ENCODE measurements at places on chromosomes 7 and 10. TPM values are rescaled to one million over a fixed set of nuclear protein-coding genes. Genes with fewer than 3 reads are reported as not detected.

Gene HYAL4
- 0.07 TPM for total RNA-seq

Gene SPDYE5
- total RNA-seq = not detected

Gene ZNF425
- total RNA-seq = 2.7 TPM

Gene SFRP4
- 1.1 TPM for total RNA-seq

Gene RADIL
- 0.64 TPM for total RNA-seq

Gene COL1A2
- 1,836 TPM for total RNA-seq

Gene PON1
- 37.4 TPM for total RNA-seq

Gene DGKB
- total RNA-seq = 1.7 TPM

Gene DKK1
- 40.3 TPM for total RNA-seq

Gene SLC18A3
- 1.4 TPM for total RNA-seq

Gene TES
- 122 TPM for total RNA-seq

Gene SKIDA1
- 2.3 TPM for total RNA-seq

Gene MMP21
- not detected for total RNA-seq

Gene FRG2B
- not detected for total RNA-seq

Gene CUBN
- 9.4 TPM for total RNA-seq

Gene CHRM2
- total RNA-seq = 7.5 TPM

Gene ADAMTS14
- 0.87 TPM for total RNA-seq

GRCh38 chr7:116339564-116339963, 129.2 kb downstream of the TES start:
- peak; percentile 40 for DNase-seq

GRCh38 chr7:134744569-134744968, 34.9 kb upstream of the CALD1 start:
- DNase-seq = no peak

DNA sequence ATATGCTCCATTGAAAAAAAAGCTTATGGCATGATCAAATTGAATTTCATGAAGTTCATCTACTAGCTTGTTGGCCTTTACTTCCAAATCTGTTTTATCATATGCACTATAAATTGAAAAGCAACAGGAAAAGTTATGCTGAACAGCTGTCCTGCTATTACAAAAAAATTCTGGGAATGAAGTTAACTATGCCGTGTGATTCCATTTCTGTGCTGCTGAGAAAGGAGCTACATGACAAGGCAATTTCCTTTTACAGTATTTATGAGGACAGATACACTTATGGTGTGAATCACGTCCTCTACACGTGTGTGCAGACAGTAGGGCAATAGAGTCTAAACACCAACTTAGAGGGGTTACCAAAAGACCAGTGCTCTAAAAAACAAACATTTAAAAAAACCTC, 426.5 kb upstream of the AKR1E2 start:
- DNase-seq = no peak

- peak; percentile 23 for DNase-seq
Observed at GRCh38 chr10:137031-137430, 1.8 kb downstream of the ZMYND11 start.

DNA sequence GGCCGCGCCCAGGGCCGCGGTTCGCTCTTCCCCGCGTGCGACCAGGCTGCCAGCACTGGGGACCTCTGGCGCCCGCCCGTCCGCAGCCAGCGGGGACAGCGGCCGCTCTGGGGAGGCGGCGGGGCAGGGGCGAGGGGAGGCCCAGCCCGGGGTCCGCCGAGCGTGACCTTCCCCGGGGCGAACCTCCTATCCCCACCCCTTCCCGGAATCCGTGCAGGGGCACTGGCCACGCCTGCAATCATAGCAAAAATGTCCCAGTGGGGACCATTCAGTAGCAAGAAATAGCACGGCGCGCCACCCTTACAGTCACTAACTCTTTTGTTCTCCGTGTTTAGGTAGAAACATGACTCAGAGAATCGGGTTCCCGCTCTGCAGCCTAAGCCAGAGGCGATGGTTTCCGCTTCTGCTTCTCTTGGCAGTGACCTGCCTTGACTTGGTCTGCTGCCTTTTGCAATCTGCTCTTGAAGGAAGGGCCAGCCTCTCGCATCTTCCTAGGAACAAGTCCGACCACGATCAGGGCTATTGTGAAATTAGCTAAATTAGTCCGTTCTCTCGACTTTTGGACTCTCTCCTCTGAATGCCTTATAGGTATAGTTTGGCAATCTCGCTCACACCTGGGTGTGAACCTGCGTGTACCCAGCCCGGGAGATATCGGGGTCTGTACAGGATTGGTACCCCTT, 79.3 kb upstream of the ACBD5 start:
- peak; percentile 59 for DNase-seq

DNA sequence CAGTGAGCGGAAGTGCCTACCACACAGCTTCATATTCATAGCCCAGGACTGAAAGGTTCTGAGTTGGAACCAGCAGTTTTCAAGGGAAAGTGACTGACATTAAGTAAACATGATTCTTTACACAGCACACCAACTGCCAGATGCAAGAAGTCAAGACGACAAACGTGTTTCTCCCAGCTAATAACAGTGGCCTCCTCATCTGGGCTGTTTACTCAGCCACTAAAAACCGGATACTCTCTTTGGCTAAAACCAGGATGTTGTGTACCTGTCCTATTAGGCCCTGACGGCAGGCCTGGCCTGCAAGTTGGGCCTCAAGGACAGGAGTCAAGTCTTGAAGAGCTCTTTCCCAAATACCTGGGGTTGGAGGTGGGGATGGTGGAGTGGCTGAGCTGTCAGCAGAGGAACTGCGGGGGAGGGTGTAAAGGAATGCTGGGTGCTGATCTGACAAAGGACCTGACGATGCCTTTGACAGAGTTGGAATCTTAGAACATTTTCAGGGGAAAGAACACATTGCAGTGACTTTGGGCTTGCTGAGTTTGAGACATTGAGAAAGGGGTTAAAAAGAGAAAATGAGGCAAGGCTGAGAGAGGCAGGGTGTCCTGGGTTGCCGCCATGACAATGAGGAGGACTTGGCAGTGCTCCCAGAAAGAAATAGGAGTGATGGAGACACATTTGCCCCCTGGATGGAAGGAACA, 57.7 kb downstream of the STEAP1B start:
- no peak for DNase-seq

DNA sequence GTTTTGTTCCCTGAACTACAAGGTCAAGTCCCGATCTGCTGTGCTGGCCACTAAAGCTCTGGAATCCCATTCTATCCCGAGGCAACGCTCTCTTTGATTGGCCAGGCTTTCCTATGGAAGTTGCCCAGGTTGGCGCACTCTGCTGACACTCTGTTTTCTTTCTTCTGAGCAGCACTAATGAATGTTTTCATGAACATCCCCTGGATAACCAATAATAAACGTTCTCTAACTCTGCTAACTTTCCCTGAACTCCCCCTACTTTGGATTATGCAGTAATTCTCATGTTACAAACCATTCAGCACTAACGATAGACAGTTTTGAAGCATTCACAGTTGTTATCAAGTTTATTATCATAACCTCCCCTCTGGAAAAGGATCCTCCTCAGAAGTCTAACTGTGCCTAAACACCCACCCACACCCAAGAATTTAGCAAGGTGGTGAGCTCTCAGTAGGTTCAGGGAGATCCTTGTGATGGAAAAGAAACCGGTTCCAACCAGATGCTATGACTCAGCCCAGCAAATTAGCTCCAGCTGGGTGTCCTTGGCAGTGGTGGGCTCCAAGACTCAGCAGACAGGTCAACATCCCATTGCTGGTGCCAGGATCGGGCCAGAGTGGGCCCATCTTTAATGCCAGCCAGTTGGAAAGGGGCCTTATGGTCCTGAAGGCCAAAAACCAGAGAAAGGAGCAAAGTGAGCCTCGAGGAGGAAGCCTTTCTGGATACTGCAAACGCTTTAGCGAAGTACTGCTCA, 68.4 kb downstream of the CREB3L2 start:
- no peak for DNase-seq

DNA sequence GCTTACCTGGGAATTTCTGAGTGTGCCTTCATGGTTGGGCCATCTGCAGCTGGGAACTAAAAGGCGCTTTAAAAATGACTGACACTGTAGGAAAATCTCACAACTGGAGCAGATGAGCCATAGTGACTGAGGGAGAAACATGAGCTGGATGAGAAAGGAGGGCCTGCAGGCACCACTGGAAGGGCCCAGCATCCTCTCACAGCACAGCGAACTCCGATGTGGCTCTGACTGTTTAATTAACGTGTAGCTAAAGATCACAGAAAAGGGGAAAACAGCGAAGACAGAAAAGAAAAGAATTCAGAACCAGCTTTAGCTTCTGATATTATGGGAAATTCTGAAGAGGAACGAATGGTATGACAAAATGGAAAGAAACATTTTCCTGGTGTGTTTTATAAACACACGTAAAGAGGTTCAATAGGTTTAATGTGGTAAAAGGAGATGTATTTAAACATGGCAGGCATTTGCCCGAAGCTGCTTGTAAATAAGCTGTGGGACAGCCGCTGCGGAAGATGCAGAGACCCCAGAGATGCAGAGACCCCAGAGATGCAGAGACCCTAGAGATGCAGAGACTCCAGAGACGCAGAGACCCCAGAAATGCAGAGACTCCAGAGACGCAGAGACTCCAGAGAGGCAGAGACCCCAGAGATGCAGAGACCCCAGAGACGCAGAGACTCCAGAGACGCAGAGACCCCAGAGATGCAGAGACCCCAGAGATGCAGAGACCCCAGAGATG, 534.3 kb downstream of the PTPRN2 start:
- DNase-seq = no peak

GRCh38 chr10:114336823-114337509, 67.3 kb downstream of the AFAP1L2 start:
- DNase-seq = no peak

GRCh38 chr10:122001698-122002097, 12.7 kb downstream of the TACC2 start:
- no peak for DNase-seq

DNA sequence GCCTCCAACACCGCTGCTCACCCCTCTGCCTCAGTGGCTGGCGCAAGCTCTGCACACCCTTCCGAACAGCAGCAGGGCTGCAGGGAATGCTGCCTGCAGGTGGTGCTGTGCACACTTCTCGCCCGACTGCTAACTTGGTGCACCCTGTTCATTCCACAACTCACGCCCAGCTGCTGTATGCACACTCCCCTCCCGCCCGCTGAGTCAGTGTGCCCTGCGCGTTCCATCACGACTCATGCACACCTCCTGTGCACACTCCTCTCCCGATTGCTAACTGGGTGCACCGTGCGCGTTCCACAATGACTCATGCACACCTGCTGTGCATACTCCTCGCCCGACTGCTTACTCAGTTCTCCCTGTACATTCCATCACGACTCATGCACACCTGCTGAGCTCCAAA, 21.5 kb downstream of the ADARB2 start:
- peak; percentile 70 for DNase-seq

DNA sequence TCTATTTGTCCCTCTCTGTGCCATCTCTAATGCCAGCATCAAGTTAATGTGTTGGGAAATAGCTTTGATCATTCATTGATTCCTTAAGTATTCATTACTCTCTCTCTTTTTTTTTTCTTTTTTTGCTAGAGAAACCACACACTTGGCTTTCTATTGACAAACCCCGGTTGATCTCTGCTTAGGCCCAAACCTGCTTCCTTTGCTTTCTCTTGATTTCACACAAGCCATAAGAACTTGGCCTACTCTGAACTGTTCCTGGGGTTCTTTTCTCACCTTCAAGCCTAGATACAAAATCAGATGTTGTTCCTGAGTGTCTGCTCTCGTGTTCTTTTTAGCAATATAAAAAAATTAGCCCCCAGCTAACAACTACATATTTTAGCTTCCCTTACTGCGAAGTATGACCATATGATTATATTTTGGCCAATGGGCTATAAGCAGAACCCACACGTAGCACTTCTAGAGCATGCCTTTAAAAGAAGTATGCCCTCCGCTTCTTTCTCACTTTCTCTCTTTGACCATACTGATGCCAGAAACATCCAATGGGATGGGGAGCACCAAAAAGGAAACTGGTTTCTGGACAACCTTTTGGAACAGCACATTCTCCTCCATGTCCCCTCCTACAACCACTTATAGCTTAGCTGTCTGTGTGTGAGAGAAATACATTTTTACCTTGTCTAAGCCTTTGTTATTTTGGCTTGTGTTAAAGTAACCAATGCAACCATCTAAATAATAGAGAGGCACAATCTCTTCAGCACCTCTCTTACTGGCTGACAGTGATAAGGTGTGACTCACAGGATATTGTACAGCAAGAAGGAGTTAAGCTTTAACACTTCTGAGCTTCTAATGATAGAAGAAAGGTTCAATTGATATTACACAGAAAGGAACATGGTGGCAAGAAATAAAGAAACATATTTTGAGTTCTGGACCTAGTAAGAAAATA, 96.6 kb upstream of the LRRN3 start:
- DNase-seq = no peak

GRCh38 chr7:151085329-151085690, 965 bp upstream of the AGAP3 start:
- no peak for DNase-seq

DNA sequence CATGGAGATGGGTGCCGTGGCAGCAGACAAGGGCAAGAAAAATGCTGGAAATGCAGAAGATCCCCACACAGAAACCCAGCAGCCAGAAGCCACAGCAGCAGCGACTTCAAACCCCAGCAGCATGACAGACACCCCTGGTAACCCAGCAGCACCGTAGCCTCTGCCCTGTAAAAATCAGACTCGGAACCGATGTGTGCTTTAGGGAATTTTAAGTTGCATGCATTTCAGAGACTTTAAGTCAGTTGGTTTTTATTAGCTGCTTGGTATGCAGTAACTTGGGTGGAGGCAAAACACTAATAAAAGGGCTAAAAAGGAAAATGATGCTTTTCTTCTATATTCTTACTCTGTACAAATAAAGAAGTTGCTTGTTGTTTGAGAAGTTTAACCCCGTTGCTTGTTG, 25.9 kb downstream of the BAG3 start:
- no peak for DNase-seq

DNA sequence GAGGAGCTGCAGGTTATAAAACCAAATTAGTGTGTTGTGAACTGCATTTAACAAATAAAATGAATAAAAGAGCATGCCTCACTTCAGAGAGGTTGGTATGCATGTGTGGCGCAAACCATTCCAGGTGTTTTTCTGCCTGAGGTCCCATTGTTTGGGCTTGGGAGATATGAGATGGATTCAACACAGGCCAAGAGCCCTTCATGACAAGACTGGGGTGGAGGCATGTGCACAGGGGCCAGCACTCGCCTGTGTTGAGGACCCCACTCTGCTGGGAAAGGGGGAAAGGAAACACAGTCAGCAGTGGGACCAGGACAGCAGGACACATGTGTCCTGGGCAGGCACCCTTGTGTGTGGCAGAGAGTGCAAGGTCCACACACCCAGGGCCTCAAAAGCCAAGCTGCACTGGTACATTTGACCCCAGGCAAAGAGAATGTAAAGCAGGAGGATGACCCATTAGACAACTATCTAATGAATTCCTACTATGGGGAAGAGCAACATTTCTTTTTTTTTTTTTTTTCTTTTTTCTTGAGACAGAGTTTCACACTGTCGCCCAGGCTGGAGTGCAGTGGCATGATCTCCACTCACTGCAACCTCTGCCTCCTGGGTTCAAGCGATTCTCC, 9.2 kb upstream of the SLC18A3 start:
- no peak for DNase-seq
